ENCODE measurements at places on chromosomes 13 and 19.

GRCh38 chr13:25391932-25392331 lies 20.2 kb downstream of the ATP8A2 start:
- no peak for DNase-seq

DNA sequence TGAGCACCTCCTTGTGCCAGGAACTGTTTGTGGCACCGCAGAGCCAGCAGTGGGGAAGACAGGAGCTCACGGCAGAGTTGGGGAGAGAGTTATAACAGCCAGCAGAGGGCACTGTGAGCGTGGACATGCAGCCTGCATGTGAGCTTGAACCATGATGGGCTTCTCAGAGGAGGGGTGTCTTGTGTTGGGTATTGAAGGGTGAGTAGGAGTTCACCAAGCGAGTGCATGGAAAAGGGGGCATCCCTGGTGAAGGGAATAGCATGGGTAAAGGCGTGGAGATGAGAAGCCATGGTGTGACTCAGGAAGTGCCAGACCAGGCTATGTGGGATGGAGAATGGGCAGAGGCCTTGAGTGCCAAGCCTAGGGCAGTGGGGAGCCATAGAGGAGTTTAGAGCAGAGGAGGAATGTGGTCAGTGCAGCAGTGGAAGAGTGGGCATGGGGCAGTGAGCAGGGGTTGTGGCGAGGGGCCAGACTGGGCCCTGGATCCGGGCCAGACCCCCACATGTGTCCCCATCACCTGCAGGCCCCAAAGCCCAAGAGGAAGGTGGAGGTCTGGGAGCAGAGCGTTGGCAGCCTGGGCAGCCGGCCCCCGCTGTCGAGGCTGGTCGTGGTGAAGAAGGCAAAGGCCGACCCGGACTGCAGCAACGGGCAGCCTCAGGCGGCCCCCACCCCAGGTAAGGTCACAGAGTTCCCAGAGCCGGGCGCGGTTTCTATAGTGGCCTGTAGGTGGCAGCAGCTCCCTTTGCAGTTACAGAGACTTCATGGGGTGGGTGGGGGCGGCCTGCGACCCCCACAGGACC lies 11.8 kb upstream of the SHD start:
- DNase-seq = peak; percentile 66

- no peak for DNase-seq
These were observed 37.7 kb upstream of the PDCD5 start for GRCh38 chr19:32543115-32543900.

GRCh38 chr19:6108721-6109633 lies 1.3 kb downstream of the RFX2 start:
- DNase-seq = peak; percentile 40

DNA sequence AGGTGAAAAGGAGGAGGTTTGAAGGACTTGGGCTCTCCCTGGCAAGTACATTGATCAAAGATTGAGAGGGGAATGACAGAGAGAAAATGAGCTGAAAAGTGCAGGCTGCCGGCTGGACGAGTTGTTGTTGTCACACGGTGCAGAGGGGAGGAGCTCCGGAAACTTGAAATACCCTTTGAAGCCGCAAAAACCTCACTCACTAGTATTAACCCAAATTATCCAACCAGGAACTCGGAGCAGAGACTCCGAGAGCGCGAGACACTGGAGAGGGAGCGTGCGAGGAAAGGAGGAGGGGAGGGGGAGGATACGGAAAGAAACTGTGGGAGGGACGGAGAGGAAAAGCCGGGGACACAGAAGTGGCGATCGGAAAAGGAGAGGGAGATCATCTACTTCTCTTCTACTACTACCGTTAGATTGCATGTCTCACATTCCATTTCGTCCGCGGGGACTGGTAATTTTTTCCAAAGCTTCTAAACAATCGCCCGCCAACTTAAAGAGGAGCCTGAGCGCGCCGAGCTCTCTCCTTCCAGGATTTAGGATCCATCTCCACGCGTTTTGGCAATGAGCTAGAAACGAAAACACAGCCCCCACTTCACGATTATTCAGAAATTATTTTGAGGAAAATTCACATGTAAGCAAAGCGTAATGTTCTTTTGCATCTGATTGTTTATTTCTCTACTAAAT lies at the start of gene DACH1:
Gene DACH1 (minus strand): TSS at position 74 of the 684 bp plus-strand sequence.
- no peak for DNase-seq

GRCh38 chr13:56622840-56623239 lies 517.9 kb upstream of the PRR20A start:
- no peak for DNase-seq

- no peak for DNase-seq
These were observed 11.3 kb downstream of the ZNF571 start for GRCh38 chr19:37583340-37583739.

DNA sequence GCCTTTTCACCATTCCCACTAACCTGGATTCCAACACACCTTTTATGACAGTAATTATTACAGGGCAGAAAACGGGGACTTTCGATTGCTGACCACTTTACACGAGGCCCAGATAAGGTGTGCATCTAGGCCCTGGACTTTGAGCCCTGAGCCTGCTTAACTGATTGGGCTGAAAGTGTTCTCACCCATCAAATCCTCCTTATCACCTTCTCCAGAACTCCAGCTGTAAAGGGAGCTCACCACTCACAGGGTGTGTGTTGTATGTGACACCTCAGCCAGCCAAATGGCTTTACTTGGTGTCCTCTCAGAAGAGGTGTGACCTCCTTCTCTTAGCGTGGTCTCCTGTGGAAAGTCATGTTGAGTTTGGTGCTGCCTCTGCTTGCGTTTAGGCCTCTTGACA lies 36.5 kb downstream of the SIPA1L3 start:
- no peak for DNase-seq

DNA sequence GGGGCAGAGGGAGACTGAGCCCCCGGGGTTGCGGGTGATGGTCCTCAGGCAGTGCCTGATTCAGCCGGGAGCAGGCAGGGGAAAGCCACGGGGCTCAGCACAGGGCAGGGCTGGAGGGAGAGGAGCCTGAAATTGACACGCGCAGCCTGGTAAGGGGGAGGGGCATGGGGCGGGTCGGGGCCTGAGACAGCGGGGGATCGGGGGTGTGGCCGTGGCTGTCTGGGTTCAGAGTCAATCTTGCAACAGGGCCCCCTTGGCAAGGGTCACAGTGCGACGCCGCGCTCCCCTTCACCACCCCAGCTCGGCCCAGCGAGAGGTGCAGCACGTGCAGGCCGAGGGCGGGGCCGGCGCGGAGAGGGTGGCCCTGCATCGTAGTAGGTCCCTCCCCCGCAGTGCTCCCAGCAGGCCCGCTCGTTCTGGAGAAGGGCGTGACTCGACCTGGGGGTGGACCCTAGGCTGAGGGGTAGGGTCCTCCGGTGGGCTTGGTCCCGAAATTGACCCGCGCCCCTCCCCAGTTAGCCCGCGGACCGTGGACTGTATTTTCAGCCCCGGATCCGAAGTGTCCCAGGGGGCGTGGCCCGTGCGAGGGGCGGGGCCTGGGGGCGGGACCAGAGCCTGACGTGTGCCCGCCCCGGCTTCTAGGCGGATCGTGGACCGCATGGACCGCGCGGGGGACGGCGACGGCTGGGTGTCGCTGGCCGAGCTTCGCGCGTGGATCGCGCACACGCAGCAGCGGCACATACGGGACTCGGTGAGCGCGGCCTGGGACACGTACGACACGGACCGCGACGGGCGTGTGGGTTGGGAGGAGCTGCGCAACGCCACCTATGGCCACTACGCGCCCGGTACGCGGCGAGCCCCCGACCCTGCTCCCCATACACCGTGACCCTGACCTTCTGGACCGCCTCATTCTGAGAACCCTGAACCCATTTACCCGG lies 6.0 kb downstream of the RCN3 start:
- peak; percentile 85 for DNase-seq

DNA sequence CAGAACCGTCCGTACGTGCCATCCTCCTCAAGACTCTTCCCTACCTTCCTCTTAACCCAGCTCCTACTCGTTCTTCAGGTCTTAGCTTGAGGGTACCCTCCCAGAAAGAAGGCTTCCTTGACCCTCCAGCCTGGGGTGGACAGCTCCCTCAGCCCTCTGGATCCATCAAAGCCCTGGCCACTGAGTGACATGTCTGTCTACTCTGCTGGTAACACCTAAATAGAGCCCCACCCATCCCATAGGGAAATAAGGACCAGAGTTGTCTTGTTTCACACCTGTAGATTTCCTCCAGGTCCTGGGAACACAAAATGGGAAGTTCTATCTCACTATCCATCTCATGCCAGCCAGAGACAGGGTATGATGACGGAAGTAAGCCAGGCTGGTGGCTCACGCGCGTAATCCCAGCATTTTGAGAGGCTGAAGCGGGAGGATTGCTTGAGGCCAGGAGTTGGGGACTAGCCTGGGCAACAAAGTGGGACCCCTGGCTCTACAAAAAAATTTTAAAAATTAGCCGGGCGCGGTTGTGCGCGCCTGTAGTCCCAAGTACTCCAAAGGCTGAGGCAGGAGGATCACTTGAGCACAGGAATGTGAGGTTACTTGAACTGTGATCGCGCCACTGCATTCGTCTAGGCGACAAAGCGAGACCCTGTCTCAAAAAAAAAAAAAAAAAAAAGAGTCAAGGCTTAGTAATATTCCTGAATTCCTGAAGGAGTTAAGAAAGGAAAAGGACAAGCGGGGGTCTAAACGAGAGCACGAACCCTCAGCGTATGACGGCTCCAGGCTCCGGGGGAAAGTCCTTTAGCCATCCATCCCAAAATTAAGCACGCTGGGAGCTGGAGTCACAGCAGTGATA lies 566 bp upstream of the CCDC97 start:
- DNase-seq = no peak

GRCh38 chr19:18223860-18224524 lies 2.2 kb downstream of the PDE4C start:
- peak; percentile 46 for DNase-seq

GRCh38 chr13:107271227-107271626 lies 703.3 kb upstream of the ARGLU1 start:
- no peak for DNase-seq

DNA sequence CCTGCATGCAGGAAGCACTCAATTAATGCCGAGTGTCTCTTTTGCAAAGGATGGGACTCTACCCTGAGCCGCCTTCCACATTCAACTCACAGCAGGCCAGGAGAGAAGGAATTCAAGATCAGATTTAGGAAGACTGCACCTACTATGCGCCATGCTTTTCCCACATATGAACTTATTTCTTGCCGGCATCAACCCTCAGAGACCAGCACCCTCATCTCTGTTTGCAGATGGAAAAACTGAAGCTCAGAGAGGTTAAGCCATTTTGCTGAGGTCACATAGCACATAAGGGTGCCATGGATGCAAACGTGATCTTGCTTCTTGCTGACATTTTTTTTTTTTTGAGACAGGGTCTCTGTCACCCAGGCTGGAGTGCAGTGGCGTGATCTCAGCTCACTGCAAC lies 14.2 kb upstream of the SEMA6B start:
- DNase-seq = no peak
